Retina (tissue), 1 donor: ENCODE measurements at places on chromosomes 12 and 14.

GRCh38 chr14:93520053-93520607 is 89.4 kb downstream of the UNC79 start:
- DNase-seq, result no peak

GRCh38 chr12:98780261-98780660 is 135.2 kb downstream of the APAF1 start:
- DNase-seq, result no peak

- DNase-seq, result no peak
Observed at GRCh38 chr12:93136253-93137055, 207.4 kb upstream of the EEA1 start.

DNA sequence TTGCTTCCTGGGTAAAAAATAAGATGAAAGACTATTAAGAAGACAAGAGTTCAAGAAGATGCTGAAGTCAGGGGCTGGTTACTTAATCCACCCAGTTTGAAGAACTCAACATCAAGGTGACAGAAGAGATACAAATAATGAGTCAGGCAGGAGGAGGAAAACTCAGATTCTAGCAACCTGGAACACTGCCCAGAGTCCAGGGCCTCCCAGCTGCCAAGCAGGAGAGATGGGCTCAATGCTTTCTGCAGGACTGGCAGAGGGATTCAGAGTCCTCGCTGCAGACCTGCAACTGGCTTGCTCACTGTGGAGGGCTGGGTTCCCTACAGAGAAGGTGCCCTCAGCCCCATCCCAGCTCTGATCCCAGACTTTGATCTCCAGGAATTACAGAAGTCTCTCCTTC is 28.6 kb upstream of the CEBPE start:
- no peak for DNase-seq

GRCh38 chr12:123945287-123946151 is 27.1 kb downstream of the CCDC92 start:
- no peak for DNase-seq

DNA sequence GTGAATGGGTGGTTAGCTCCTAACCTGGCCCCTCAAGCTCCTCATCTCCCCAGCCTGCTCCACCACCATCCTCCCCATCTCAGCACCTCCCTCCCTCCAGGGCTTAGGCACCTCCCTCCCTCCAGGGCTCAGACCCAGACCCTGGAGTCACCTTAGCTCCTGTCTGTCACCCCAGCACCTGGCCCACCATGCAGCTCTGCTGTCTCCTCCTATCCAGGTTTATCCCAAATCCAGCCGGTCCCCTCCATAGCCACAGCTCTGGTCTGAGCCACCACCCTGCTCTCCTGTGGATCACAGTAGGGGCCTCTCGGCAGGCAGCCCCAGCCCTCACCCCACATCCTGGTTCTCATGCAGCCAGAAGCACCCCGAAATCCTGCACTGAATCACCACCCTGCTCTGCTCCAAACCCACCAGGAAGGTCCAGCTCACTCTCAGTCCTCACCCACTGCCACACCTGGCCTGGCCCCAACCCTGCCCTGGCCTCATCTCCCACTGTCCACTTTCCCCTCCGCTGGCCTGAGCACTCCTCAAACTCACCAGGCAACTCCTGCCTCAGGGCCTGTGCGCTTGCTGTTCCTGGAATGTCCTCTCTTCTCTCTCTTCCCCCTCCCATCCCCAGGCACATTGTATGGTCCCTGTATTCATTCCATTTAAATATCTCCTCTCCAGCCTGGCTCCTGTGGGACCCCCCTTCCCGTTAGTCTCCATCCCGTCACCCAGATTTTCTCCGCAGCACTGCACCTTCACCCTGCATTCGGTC is 62.6 kb downstream of the DIO3 start:
- DNase-seq, result no peak

- no peak for DNase-seq
Observed at GRCh38 chr14:61646366-61647116, 48.8 kb upstream of the HIF1A start.

DNA sequence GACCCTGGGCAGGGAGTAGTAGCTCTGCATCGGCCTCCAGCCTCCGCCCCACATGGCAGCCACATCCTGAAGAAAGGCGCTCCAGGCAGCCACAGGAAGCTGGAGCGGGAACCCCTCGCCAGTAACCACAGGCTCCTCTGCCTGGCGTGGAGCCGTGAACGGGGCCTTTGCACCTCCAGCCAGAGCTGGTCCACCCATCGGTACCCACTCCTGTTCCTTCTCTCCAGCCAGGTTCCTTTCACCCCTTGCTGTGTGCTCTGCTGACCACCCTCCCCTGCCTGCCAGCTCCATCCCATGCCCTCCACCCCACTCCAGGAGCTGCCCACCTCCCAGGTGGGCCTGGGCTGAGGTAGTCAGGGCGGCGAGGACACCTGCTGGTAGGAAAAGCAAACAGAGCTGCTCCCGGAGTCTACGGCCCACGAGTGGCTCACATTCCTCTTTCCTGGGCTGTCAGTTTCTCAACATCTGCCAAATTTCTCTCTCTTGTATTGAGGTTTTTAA is 2.7 kb downstream of the TGFB3 start:
- peak; percentile 43 for DNase-seq

- peak; percentile 50 for DNase-seq
Observed at GRCh38 chr12:49882851-49883464, 20.7 kb downstream of the FAIM2 start.

GRCh38 chr12:6373022-6373787 is 2.2 kb downstream of the SCNN1A start:
- no peak for DNase-seq

DNA sequence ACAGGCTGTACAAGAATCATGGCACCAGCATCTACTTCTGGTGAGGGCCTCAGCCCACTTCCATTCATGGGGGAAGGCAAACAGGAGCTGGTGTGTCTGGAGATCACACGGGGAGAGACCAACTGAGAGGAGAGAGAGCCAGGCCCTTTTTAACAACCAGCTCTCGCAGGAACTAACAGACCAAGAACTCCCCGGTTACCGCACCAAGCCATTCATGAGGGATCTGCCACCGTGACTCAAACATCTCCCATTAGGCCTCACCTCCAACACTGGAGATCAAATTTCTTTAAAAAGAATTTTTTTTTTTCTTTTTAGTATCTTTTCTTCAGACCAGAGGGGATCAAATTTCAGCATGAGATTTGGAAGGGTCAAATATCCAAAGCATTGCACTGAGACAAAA is 16.7 kb upstream of the AQP2 start:
- DNase-seq, result no peak

- no peak for DNase-seq
Observed at GRCh38 chr14:20177433-20177974, 13.2 kb upstream of the OR11G2 start.

GRCh38 chr14:102694530-102695166 is 82.6 kb upstream of the TRAF3 start:
- DNase-seq, result peak; percentile 67

DNA sequence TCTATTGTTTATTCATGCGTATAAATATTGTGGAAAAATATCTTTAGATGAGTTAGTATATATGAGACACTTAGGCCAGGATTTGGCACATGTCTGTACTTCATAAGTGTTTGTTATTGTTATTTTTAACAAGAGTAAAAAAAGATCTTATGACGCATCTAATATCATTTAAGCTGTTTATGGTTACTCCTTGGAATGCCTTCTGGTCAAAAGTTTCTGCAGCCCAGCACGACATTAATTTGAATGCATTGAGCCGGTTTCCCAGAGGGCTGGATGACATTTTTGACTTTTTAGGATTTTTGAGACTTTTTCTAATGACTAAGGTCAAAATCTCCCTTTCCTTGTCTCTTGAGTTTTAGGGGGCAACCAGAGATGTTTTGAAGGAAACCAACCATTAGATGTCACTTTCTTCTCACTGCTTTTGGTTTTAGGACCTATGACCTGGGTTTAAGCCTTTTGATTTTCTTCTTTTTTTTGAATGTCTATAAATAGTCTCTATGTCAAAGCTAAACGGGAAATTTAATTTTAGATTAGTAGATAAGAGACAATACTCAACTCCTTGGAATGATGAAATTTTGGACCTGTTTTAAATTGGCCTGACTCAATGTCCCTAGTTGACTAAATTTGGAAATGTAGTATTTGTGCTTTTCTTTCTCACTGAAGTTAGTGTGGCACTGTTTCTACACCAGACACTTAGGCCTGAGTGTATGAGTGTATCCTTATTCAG is 215.5 kb downstream of the AEBP2 start:
- no peak for DNase-seq

DNA sequence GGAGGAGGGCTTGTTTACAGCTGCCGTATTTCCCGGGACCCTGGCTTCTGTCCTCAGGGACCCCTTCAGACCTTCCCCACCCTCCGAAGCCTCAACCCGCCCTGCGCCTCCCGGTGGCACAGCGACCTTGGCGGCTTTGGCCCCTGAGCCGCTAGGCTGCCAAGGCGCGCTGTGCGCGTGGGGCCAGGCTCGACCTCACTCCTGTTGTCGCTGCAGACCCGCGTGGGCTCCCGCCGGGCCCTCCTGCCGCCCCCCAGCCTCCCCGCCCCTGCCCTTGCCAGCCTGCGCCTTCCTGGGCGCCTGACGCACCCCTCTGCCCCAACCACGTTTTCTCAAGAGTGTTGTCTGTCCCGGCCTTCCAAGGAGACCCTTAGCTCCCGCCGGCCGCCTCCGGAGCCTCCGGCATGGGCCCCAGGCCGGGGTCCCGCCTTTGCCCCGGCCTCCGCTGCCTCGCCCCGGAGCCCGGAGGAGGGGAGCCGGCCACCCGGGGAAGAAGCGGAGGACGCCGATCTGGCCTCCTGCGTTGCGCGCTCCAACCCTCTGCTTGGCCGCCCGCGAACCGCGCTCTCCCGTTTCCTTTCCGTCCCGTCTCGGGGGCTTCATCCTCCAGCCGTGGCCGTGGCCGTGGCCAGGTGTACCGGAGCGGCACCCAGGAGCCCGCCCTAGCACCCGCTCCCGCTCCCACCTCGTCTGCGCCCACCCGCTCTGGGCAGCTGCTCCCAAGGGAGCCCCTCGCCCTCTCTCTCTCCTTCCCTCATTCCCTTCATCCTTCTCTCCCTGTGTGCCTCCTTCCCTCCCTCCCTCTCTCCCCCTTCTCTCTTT is 19.9 kb downstream of the PPP2R5C start:
- peak; percentile 67 for DNase-seq

GRCh38 chr12:25074954-25075353 is 120.0 kb downstream of the DNAI7 start:
- no peak for DNase-seq

- no peak for DNase-seq
Observed at GRCh38 chr12:22738945-22739344, 114.0 kb downstream of the ETNK1 start.

DNA sequence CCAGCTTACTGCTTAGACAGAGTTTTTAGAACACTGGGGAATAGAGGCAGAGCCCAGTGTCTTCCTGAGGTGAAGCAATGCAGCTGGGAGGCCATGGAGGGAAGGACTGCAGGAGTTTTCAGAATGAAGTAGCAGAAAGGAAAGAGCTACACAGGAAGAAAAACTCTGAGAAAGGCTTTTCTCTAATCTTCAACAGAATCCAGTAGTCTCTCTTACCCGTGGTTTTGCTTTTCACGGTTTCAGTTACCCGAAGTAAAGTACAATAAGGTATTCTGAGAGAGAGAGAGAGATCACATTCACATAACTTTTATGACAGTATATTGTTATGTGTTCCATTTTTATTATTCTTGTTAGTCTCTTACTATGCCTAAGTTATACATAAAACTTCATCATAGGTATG is 761.6 kb downstream of the BCL11B start:
- no peak for DNase-seq

DNA sequence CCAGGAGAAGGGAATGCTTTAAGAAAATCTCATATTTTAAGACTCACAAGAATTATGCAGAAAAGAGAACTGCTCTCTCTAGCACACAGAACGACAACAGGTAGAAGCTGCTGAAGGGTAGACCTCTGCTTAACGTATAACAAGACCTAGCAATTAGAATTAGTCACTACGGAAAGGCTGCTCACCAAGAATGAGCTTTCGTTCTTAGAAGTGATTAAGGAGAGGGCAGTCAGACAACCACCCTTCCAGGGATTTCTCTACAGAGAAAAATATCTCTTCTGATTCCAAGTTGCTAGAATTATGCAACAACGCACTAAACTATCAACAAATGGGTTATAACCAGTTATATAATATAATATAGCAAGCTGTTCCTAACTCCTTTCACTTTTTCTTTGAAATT is 18.6 kb downstream of the LRIG3 start:
- no peak for DNase-seq

GRCh38 chr14:82501554-82501953 is 967.9 kb upstream of the SEL1L start:
- DNase-seq, result no peak

GRCh38 chr12:128323145-128323920 is 56.4 kb downstream of the TMEM132C start:
- DNase-seq, result peak; percentile 67

- no peak for DNase-seq
Observed at GRCh38 chr12:45289245-45290215, 73.6 kb downstream of the ANO6 start.

- no peak for DNase-seq
Observed at GRCh38 chr14:91754819-91755218, 22.9 kb upstream of the CATSPERB start.

GRCh38 chr14:39988939-39989338 is 556.7 kb upstream of the FBXO33 start:
- DNase-seq, result peak; percentile 7

DNA sequence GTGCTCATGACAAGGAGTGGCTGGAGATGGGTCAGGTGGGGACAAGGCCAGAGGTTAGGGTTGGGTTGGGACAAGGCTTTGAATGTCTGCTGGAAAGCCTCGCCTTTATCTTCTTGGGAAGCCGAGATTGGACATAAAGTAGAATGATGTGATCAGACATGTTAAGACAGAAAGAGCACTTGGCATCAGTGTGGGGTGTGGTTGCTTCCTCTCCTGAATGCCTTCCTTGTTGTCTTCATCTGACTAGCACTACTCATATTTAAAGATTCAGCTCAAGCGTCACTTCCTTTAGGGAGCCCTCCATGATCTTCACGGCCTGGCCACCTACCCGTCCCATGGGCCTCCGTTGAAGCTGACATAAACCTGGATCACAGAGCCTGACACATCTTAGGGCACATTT is 14.8 kb upstream of the C12orf75 start:
- DNase-seq, result no peak

GRCh38 chr14:72603639-72604038 is 290.3 kb downstream of the DPF3 start:
- no peak for DNase-seq

DNA sequence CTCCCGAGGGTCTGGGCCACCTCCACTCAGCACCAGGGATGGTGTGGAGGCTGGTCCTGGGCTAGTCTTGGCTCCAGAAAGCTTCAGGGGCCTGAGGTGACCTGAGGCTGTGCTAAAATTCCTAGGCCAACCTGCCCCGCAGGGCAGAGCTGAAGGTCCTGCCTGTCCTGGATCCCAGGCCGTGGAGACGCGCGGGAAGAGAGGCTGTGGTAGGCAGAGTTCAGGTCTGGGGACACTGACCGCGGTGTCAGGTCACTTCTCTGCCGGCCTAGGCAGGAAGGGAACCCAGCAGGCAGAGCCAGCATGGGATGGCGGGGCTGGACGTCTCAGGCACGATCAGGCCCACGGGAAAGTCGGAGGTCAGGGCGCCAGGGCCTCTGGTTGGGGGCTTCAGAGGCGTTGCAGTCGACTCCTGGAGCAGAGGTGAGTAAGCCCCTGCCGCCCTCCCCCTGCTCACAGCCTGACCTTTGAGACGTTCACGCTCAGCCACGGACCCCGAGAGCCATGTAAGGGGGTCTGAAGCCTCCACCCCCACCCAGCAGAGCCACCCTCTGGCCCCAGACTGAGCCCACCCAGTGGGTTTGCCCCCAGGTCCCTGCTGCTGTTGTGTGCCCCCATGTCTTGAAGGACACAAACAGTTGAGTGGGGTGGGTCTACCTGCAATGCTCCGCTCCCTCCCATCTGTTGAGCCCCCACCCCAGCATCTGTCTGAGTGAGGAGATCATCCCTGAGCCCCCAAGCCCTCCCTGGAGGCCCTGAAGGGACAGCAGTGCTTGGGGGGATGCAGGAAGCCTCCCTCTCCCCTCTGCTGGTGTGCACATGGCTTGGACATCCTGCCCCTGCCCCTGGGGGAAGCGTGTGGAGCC is 142.7 kb downstream of the KIF26A start:
- no peak for DNase-seq
